ENCODE measurements at places on chromosomes 2 and 18.
A peak's percentile ranks its signal among the peaks of the same experiment; 100 is the strongest.

- no peak for DNase-seq
These were observed 41.7 kb upstream of the SLC3A1 start for GRCh38 chr2:44233450-44234128.

GRCh38 chr18:47413327-47413726 is 161.9 kb upstream of the SKOR2 start:
- peak; percentile 2 for DNase-seq

DNA sequence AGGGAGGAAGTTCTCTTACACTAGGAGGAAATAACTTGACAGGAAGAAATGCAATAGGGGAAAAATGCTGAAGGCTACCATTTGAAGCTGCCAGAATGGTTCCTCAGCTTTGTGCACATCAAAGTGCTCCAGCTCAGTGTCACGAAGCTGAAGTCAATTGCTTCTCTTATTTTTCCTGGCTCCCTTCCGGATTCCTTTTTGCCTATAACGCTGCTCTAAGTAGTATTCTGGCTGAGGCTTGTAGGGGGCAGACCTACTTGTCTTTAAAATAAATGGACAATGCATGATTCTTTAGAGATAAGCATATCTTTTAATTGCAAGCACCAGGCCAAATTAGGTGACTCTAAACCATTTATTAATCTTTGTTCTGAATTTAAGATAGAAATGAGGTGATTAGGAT is 60.3 kb upstream of the SCN1A start:
- no peak for DNase-seq

- DNase-seq, result no peak
These were observed 30.9 kb upstream of the IL37 start for GRCh38 chr2:112880091-112880531.

GRCh38 chr2:156435718-156436496 is at the start of gene GPD2:
Gene GPD2 (plus strand): TSS chr2:156436379. CDS start chr2:156476106, 39,727 bp downstream.
- DNase-seq, result peak; percentile 83

DNA sequence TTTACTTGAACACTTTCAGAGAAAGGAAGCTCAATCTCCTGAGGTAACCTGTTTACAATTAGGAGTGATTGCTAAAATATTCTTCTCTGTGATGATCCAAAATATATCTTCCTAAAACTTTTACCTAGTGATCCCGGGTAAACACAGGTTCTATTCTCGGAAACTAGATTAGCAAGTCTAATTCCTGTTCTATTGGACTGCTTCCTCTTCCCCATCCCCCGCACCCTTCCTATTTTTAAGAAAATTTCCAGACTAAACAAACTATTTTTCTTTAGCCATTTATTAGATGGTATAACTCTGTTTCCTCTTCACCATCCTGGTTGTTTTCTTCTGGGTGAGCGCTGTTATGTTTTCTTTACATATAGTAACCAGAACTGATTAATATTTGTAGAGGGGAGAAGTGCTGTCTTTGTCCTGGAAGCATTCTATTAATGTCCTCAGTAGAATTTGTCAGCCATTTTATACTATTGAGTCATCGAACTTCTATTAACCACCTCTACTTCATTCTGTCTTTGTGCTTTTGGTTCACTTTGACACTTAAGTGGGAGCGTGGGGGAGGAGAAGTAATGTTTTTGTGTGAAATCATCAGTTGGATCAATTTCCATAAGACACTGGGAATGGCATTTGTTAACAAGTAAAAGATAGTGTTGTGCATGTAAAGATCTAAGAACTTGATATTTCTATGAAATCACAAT is 31.8 kb downstream of the CREB1 start:
- DNase-seq, result no peak

DNA sequence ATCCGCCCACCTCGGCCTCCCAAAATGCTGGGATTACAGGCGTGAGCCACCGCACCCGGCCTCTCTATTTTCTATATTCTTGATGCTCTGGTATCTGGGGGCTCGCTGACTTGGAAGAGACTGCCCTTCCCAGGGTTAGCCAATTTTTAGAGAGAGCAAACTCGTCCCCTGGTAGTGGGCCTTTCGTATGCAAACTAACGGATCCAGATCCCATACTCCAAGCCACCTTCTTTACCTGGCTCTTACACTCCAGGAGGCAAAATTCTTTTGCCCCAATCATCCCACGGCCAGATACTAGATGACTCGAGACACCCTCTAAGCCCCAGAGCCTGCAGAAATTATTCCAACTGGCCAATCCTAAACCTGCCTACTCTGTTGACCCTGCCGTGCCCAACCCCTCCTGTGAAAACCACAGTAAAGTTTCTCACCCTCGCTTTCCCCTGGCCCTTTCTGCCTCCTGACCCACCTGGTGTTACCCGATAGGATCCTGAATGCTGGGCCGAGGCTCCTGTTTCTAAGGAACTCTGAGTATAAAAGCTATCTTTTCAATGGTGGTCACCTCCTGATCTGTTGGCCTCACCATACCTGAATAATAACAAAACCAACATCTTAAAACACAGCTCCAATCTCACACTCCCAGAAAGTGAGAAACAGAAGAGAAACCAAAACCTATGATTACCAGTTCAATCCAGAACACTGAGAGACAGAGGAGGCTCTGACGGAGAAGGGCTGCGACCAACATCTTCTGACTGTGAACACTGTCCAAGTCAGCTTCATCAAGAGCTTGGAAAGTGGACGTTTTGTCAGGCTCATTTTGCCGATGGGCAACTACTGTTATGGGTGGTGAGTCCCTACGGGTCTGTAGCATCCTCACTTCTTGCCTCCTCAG is 57.6 kb upstream of the ZNF532 start:
- no peak for DNase-seq

GRCh38 chr2:221104361-221104811 is 467.7 kb downstream of the EPHA4 start:
- DNase-seq, result peak; percentile 74

DNA sequence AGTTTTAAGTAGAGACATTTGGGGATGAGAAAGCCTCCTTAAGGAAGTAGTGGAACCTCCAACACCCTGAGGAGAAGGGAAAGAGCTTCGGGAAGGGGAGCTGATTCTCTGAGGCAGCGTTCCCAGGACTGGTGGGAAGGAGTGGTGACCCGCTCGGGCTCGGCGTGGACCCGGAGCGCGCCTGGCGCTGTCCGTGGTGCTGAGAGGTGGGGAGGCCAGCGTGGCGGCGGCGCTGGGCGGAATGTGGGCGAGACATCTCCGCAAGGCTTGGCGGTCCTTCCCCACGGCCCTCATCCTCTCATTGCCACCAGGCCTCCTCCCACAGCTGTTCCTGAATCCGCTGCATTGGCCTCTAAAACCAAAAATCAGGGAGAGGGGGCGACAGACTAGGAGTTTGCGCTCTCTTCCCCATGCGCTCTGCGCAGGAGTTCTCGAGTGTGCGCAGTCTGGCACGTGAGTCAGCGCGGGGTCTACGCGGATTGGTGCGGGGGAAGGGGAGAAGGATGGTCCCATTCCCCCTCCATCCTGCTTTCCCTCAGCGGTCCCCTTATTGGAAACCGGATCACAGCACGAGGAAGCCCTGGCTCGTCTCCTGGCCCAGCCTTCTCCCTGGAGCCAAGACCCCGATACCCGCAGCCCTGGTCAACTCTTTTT is 857 bp downstream of the RESP18 start:
- no peak for DNase-seq

GRCh38 chr2:149145314-149146295 is 107.1 kb downstream of the LYPD6B start:
- no peak for DNase-seq

DNA sequence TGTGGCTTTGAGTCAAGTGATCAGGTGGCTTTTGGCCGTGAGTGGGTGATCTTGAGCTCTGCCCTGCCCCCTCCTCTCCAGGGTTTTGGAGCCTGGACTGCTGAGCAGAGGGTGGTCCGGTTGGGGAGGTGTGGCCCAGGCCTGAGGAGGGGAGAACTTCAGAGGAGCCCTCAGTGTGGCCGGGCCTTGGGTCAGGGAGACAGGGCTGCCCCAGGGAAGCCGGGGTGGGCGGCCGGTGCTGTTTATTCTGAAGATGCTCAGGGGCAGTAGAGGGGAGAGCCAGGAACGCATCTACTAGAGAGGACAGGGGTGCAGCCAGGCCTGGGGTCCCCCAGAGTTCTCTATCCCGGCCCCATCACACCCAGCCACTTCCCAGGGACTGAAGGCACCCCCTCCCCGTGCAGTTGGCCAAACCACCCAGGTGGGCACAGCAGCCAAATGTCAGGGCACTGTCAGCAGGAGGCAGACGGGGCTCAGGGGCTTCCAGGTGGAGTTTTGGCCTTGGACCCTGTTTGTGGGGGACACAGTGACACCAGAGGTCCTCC is 963 bp downstream of the ERFE start:
- DNase-seq, result no peak

DNA sequence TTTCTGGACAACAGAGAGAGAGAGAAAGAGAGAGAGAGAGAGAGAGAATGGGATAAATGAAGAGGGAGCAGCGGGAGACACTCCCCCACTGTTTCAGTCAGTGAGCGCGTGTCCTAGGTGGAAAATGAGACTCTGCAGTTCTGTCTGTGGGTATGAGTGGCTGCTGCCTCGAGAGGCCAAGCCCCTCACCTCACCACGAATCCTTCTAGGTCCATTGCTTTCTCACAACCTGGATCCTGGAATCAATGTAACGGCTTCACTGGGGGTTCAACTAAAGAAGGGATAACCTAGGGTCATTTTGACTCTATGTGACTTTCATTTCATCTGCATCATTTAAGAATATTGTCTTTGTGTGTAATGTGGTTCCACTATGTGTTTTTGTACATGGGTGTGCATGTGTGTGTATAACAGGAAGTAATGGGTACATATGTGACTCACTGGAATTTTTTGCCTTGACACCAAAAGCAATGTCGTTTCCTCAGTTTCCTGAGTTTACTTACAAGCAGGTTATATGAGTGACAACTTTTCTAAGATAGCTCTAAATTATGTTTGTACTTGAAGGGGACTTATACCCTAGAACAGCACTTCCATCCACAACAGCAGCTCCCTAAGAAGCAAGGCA is 221.4 kb upstream of the TRIB2 start:
- no peak for DNase-seq

GRCh38 chr2:101277111-101277510 is 24.4 kb downstream of the CNOT11 start:
- DNase-seq, result no peak

DNA sequence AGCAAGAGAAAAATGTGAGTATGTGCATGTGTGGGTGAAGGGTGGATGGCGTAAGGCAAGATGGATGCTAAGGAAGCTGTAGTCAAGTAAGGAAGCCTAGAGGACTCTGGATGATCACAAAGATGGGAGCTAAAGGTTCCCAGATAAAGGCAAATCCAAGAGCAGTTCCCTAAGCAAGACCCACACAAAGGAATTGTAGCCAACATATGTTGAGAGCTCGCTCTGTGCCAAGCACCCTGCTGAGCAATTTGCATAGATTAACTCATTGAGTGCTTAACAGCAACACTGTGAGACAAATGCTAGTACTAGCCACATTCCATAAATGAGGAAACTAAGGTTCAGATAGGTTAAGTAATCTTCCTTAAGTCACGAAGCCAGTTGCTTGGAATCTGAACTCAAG is 132.6 kb downstream of the C1D start:
- DNase-seq, result no peak

DNA sequence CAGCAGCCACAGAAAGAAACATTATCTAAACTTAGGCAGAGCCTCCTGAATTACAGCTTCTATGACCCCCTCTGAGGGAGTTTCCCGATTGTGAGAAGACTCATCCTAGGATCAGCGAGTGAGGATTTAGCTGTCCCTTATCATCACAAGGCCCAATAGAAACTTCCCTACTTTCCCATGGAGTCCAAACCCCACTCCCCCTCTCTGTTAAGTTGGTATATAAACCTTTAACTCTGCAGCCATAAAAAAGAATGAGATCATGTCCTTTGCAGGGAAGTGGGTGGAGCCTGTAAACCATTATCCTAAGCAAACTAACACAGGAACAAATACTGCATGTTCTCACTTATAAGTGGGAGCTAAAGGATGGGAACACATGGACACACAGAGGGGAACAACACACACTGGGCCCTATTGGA is 78.8 kb downstream of the MYL12B start:
- DNase-seq, result no peak

- DNase-seq, result no peak
These were observed 49.1 kb downstream of the GTF3C3 start for GRCh38 chr2:196750291-196750923.

DNA sequence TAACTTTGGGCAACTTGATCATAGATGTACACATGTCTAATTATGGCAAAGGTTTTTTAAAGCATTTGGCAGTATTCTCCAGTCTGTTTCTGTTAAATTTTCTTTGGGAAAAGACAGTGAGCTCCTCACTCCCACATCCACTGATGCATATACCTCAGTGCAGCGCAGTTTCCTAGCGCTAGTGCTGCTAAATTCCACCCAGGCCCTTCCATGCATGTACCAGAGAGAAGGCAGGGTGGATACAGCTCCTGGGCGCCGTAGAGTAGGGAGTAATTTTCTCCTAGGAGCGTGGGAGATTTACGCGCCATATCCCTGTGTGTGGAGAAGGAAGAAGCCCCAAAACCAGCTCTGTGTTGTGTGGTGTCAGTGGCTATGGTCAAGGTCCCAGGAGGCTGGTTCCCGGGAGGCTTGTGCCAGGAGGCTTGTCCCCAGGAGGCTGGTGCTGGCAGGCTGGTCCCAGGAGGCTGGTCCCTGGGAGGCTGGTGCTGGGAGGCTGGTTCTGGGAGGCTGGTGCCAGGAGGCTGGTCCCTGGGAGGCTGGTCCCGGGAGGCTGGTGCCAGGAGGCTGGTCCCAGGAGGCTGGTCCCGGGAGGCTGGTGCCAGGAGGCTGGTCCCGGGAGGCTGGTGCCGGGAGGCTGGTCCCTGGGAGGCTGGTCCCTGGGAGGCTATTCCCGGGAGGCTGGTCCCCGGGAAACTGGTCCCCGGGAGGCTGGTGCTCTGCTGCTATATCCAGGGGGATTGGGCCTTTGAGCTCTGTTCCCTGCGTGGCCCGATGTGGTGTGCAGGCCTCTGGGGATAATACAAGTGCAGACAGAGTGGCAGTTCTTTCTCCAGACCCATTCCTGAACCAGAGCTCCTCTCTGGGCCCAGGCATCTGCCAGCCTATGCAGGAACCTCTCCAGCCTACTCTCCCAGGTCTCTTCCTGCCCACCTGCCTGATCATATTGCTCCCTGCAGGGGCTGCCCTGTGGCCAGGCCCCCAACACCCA is 161.2 kb downstream of the SEPTIN10 start:
- no peak for DNase-seq

DNA sequence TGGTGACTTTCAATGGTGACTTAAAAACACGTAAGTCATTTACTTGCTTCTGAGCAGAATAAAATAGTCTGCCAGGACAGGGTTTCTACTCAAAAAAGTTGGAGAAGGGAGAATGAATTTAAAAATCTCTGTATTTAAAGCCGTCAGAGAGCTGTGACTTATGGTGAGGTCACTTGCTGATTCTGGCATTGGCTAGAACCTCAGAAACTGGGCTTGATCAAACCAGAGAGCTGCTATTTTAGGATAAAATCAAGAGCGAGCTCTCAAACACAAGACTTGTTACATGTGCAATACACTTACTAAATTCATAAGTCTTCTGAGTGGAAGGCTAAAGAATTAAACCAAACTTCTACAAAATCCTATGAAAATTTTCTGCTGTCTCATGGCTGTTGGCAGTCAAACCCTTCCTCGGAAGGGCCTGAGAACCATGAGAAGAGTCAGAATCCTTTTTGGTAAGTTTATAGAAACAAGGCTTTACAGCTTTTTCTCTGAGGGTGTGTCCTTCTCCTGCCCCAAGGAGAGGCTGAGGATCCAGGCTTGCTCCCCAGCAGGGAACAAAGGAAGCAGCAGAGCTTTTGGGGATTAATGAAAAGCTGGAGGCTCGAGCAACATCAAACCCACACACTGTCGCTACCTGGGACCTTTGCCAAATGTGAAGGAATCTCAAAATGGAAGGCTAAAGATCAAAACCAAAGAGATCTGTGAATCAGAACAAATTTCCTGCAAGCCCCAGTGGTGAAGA is 816.4 kb downstream of the SOCS6 start:
- no peak for DNase-seq

Data from G401 (cell line).